ENCODE measurements at places on chromosomes 1 and 21. TPM values are rescaled to one million over a fixed set of nuclear protein-coding genes. Genes with fewer than 3 reads are reported as not detected.

DNA sequence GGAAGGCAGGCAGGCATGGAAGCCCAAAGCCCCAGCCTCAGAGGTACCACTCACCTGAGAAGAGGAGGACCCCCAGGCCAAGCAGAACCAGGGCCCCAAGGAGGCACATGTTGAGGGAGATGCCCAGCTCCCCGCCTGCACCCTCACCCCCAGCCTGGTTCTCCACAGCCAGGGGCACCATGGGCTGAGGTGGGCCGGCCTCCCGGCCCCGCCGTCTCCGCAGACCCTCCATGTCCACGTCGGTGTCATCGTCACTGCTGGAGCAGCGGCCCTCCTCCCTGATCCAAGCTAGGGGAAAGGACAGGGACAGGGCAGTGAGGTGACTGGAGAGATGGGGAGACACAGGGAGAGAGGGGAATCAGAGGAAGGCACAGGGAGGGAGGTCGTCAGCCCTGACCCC is 7.8 kb downstream of the PBXIP1 start:
- no peak for DNase-seq

GRCh38 chr1:109133002-109133706 is 19.2 kb downstream of the ELAPOR1 start:
- no peak for DNase-seq

DNA sequence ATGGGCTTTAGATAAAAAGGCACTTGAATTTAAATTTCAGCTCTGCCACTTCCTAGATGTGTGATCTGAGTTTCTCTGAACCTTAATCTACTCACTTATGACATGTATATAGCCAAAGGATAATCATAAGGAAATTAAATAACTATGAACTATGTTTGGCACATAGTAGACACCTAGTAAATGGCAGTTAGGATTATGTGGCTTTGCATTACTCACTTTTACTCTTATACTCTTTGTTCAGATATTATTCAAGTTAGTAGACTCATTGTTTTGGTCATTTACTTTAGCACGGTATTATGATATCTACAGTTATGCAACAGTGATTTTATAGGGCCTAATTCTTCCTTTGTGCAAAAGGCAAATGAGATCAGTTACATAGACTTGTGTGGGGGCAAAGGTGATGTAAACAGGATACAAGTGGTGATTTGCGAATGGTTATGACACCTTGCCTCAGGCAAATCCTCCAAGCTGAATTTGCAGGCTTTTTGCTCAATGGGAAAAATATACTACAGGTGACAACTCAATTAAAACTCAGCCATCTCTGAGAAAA is 297.2 kb upstream of the PBX1 start:
- DNase-seq: no peak

- DNase-seq: peak; percentile 63
These were observed 606 bp downstream of the DENND1B start for GRCh38 chr1:197774466-197775281.

DNA sequence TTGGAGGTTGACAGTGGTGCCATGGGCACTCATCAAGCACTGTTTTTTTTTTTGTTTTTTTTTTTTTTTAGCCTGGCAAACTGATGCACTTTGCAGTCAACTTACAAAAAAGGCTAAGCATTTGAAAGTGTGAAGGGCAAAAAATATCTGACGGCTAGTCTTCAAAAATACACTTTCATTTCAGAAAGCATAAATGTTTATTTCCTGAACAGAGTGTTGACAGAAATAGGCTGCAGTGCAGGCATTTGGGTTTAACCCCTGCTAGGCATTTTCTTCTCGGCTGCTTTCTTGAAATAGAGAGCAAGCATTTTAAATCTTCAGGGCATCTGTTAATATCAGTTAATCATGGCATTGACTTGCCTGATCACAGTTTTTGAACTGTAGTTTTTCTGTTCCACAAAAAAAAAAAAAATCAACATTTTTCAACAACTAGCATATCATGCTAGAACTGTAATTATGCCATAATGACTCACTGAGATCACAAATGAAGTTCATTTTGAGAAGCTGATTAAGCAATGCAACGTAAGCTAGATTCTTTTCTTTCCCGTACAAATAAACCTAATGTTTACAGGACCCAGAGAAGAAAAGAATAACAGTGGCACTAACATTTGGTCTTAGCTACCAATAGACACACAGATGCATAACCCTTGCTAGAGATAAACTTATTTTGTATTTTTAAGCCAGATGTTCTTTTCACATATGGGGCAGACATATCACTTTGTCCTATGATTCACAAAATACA is 100.4 kb upstream of the USH2A start:
- no peak for DNase-seq

GRCh38 chr1:59477286-59477685 is 180.4 kb downstream of the FGGY start:
- no peak for DNase-seq

PRAMEF12 gene
- total RNA-seq: not detected

CYYR1 gene
- not detected for total RNA-seq
